ENCODE measurements at places on chromosomes 4 and X.

DNA sequence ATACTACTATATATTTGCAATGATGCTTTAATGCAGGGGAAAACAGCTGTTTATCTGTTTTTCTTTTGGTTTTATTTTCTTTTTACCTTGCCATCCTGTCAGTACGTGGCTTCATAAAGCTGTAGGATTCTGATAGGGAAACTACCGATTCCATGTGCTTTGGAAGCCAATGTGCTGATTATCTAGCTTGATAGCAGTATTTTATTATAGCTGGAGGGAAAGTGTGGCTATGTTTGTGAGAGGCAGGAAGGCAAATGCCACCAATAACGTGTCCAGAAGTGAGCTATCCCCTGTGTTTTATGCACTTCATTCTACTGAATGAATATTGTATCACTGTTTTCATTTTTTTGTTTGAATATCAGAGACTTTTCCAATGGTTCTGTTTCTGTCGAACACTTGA is 43.7 kb downstream of the IL15 start:
- DNase-seq: no peak

DNA sequence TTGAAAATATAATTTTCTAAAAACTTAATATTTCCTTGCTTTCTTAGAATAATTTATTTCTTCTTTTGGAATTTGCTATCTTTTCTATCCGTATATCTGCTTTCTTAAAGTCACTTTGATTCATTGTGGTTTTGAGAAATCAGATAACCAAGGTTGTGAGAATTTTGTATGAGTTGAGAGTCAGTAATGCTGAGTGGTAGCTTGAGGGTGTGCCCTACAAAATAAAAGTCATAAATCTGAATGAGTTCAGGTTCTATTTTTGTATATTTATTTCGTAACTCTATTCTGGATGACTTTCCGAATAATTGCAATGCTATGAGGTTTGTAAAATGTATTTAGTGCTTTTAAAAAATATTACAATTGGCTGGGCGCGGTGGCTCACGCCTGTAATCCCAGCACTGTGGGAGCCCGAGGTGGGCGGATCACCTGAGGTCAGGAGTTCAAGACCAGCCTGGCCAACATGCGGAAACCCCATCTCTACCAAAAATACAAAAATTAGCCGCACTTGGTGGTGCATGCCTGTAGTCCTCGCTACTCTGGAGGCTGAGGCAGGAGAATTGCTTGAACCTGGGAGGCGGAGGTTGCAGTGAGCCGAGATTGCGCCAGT is 8.9 kb downstream of the COPS4 start:
- no peak for DNase-seq

GRCh38 chrX:21586001-21586400 is 72.1 kb downstream of the KLHL34 start:
- no peak for DNase-seq

GRCh38 chrX:70422851-70423341 is at the start of gene GDPD2:
GDPD2 (plus strand) TSS chrX:70423314; CDS start chrX:70424985, 1,671 bp downstream.
- DNase-seq: no peak

GRCh38 chr4:94377294-94377693 is 34.7 kb upstream of the HPGDS start:
- DNase-seq: no peak

DNA sequence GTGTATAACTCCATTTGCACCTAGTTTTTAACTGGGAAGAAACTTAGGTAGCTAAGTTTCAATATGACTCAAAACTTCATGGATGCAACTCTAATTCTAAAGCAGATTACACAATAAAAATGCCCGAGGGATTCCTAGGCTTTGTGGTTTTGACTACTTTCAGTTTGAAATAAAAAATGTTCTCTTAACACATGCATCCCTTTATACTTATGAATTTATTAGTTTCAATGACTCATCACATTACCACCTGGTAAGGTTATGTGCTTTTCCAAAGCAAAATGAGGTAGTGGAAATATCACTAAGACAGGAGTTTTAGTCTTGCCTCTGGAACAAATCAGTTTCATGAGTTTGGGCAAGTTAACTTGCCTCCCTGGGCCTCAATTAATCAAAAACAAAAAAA is 125.5 kb downstream of the OPHN1 start:
- no peak for DNase-seq

DNA sequence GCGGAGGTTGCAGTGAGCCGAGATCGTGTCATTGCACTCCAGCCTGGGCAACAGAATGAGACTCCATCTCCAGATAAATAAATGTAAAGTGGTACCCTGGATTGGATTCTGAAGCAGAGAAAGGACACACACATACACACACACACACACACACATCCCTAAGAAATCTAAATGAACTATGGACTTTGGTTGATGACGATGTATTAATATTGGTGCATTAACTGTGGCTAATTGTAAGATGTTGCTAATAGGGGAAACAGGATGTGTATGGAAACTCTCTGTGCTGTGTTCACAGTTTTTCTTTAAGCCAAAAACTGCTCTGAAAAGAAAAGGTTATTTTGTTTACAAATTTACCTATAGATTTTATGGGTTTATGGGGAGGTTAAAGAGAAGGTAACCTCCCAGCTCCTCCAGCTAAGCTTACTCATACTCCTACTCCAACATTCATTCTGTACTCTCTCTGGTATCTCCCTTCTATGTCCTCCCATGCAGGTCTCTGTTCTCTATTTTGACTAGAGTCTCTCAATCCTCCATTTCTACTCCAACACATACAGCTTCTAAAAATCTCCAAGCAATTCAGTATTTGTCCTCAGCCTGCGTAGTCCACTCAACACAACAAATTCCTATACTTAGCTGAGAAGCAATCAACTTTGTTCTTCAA is 46.5 kb upstream of the RELL1 start:
- DNase-seq: no peak

GRCh38 chrX:130725519-130725918 is 177.5 kb downstream of the ENOX2 start:
- DNase-seq: no peak

DNA sequence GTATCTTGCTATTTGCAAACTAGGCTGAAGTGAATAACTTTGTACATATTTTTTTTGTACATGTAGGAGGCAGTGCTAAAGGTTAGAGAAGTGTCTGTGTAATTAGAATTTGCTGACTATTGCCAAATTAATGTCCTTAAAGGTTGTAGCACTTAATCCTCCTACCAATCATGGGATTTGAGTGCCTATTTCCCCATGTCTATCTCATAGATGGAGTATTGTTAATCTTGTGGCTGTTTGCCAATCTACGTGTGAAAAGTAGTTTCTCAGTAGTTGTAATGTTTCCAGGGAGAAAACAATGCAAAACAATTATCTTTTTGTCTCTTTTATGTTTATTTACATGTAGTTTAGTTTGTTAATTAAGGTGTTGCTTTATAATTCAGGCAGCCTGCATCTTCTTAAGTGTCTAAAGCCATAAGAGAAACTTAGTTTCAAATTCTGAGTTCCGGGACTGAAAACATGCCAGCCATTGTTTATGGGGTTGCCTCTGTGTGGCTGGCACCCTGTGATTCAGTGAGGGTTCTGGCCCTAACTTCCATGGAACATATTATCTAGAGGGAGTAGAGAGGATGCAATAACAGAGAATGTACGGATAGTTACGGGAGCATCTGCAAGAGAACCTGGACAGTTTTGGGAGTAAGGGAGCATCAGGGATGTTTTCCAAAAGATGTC is 142.4 kb downstream of the KLHL8 start:
- no peak for DNase-seq

- no peak for DNase-seq
Observed at GRCh38 chr4:104989371-104989770, 157.3 kb upstream of the TET2 start.

- DNase-seq: no peak
Observed at GRCh38 chrX:31293409-31293808, 221.6 kb upstream of the FTHL17 start.

GRCh38 chrX:91435395-91435794 is 756 bp downstream of the PABPC5 start:
- DNase-seq: no peak
